SK-MEL-5 (cell line): ENCODE measurements at places on chromosomes 4 and X. TPM values are rescaled to one million over a fixed set of nuclear protein-coding genes. Genes with fewer than 3 reads are reported as not detected.
A peak's percentile ranks its signal among the peaks of the same experiment; 100 is the strongest.

DNA sequence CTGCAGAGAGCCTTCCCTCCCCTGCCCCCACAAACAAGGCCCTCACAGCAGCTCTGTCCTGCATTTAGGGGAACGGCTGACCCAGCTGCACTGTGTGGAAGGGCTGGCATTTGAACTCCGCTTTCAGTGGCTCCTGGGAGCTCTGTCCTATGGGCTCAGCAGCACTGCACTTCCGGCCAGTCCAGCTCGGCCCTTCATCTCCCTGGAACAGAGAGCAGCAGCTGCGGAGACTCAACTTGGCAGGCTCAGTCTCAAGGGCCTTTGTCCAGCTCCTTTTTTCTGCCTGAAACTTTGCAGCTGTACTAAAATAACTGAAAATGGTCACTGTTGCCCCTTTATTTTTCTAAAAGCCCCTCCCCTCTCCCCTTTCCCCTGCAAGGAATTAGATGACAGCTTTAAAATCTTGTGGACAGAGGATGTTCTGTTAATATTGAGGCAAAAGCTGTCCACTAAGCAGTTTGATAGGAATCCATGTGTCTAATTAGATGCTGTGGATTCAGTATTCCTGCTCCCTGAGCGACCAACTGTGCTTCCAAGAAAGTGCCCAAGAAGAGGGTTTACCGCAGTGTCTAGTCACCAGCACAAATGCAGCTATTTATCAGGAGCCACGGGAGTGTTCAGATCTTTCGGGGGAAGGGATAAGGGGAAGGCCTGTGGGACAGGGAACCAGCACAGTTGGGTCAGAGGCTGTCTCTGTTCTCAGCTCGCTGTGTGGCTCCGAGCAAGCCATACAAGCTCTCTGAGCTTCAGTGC is 133.1 kb downstream of the AFAP1 start:
- DNase-seq, result no peak

- no peak for DNase-seq
These were observed 78.8 kb upstream of the BANK1 start for GRCh38 chr4:101711590-101712260.

GRCh38 chr4:83216959-83217683 is 67.5 kb downstream of the COQ2 start:
- DNase-seq, result no peak

GRCh38 chrX:63758011-63758410 is 27.0 kb downstream of the ARHGEF9 start:
- DNase-seq, result no peak

DNA sequence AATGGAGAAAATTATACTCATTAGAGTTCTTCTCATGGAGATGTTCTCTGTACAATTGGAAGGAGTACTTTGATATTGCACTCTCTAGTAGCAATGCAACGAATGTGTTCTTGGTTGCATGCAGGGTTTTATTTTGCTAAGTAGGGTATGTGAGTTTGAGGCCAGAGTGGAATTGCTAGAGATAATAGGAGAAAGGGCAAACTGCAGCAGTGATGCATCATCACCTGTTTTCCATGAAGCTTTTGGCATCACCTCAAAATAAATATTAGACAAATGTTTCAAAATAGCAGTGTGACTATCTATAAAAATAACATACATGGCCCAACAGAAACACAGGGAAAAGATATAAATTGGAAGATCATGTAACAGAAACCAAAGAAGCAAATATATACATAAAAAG is 93.3 kb downstream of the TIGD2 start:
- no peak for DNase-seq

- no peak for DNase-seq
These were observed 744.1 kb downstream of the STIM2 start for GRCh38 chr4:27604692-27605091.

DNA sequence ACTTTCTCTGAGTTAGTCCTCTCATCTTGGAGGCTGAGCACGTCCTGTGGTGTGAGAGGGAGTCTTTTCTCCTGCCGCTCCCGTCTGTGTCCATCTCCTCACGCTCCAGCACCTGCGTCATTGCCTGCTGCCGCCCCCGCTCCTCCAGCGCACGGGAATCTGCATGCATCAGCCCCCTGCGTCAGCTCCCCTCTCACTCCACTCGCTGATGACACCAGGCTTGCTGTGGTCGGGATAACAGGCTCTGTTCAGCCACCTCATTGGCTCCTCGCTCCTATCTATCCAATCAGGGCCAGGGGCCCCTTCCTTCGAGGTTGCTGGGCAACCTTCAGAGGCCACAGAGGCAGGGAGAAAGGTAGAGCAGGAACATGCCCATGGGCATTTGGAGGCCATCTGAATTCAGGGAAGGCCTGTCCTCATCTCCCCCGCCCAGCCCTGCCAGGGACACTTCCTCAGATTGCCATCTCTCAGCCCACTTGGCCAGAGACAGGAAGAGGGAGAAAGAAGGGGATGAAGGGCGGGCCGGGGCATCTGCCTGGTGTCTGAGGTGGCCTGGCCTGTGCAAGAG is 9.3 kb downstream of the ZNF185 start:
- peak; percentile 52 for DNase-seq

The PRKG2 gene
- not detected in 2 replicates for total RNA-seq

The TMLHE gene
- total RNA-seq, result 13.9 and 17.6 TPM in 2 replicates

The FATE1 gene
- not detected in 2 replicates for total RNA-seq

The DCX gene
- not detected in 2 replicates for total RNA-seq

The SLC16A2 gene
- 0.13 and 0.53 TPM in 2 replicates for total RNA-seq

The IL21 gene
- total RNA-seq, result not detected in 2 replicates

The C4orf51 gene
- total RNA-seq, result not detected in 2 replicates

The ADGRG4 gene
- total RNA-seq, result not detected in 2 replicates

The FAM149A gene
- total RNA-seq, result 9.0 and 10.1 TPM in 2 replicates
